ENCODE measurements at places on chromosomes 1 and 21.
A peak's percentile ranks its signal among the peaks of the same experiment; 100 is the strongest.

DNA sequence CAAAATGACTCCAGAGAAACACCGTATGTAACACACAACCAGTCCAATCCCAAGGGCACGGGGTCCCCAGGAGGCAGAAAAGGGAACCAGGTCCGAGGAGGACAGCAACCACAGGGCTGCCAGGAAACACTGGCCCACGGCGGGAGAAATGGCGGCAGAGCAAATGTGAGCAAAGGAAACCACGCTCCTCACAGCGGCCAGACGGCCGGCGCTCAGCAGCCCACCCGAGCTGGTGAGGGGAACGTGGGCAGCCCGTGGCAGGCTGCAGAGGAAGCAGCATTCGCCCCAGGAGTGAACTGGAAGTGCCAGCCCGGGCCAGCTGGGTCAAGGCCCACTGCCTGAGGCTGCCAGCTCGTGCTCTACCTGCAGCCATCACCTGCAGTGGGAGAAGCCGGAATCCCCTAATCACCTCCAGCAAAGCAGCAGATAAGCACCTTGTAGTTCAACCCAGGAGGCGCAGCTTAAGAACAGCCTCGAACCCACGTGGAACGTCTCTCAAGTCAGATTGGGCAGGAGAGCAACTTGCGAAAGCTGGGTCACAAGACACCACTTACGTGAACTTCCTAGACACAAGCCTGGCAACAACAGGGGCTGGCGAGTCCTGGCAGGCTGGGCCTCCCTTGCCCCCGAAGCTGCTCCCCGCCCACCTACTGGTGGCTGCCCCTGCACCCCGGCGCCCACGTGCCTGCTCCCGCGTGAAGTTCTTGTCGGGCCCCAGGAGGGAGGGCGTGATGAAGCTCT is 6.7 kb downstream of the SLC19A1 start:
- DNase-seq, result peak; percentile 71

GRCh38 chr1:237975903-237976302 is 85.2 kb upstream of the ZP4 start:
- DNase-seq, result no peak

DNA sequence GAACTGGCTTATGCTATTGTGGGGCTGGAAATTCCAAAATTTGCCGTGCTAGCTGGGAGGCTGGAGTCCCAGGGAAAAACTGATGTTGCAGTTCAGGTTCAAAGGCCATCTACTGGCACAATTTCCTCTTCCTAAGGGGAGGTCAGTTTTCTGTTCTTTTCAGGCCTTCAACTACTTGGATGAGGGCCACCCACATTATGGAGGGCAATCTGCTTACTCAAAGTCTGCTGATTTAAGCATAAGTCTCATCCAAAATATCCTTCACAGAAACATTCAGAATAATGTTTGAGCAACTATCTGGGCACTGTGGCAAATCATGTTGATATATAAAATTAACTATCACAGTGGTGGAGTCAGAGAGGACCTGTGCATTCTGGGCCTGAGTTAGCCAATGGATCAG is 21.2 kb upstream of the PTGFR start:
- no peak for DNase-seq

DNA sequence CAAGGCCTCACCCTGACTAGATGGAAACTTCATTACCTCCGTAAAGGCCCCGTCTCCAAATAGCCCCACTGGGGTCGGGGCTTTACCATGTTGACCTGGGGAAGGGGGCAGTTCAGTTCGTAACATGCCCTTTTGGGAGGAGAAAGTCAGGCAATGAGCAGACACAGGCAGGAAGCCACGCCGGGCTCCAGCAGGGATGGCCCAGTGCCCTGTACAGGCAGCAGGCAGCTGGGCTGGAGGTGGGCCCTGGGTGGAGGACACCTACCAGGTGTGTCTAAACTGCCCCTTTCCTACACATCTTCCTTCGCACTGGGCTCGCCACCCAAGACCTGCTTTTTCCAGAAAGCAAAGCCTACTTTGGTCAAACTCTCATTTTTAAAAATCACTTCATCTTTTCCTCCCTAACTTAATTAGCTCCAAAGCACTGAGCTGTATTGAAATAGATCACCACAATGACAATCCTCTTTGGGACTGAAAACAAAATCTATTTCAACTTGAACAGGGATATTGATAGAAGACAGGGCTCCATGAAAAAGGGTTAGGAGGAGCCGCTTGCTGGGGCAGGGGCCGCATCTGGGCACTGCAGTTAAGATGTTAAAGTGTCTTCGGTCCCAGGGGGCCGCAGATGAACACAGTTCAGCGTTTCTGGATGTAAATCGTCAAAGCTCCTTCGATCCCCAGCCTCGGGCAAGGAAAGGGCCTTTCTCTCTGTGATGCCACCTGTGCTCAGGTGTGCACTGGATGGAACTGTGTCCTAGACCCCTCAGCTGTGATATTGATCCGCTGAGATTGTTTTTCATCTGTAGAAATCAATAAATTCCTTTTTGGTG is 104.6 kb downstream of the PDE9A start:
- DNase-seq, result no peak

GRCh38 chr21:41634211-41634694 is 126.3 kb upstream of the TMPRSS2 start:
- no peak for DNase-seq

- DNase-seq, result no peak
Observed at GRCh38 chr1:92030656-92031107, 897 bp downstream of the EPHX4 start.

GRCh38 chr1:23422241-23422877 is 2.2 kb downstream of the TCEA3 start:
- DNase-seq, result peak; percentile 91

DNA sequence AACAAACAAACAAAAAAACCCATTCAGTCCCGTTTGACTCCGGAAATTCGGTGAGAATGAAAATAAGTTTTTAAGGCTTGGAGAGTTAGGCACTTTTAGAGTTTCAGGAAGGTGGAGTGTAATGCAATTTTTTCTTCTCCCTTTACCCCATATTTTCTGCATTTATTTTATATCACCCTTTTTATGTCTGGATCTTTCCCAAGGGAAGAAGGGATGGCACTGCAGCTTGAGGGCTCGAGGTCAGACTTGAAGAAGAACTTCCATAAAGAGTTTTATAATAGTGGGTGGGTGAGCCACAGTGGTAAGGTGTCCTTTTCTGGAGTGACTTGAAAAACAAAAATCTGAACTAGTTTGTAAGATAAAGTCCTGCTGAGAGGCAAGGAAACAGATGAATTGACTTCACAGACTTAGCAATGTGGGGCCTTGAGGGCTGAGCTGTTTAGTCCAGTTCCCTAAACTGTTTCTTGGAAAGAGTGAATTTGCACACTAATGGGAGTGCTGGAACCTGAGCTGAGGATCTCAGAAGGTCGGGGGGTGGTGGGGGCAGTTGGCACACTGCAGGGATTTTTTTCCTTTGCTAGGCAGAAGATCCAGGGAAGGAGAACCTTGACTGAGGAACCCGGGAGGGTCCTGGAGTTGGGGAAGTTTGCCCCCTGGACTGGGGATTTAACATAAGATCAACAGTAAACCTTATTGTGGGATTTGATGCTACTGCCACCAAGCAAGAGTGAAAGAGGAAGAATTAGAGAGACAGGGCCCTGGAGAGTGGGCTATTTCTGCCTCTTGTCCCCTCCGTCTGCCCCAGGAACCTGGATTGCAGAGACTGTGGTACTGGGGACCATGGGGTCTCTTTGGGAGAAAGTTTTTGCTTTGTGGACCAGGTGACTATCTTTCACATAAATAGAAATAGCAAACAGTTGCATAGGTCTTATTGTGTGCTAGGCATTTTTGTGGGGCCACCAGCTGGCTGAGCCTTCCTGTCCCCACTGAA is 1.8 kb upstream of the MEX3A start:
- DNase-seq, result no peak

GRCh38 chr1:11059968-11060830 is at the start of gene SRM:
Gene SRM, minus strand, starts transcription at chr1:11060018. Its CDS starts 75 bp downstream, at chr1:11059943.
- DNase-seq, result peak; percentile 96

GRCh38 chr1:22643381-22643780 is at the start of gene C1QC:
Gene C1QC, plus strand, starts transcription at chr1:22643633. Its CDS starts 391 bp downstream, at chr1:22644024.
- DNase-seq, result no peak

DNA sequence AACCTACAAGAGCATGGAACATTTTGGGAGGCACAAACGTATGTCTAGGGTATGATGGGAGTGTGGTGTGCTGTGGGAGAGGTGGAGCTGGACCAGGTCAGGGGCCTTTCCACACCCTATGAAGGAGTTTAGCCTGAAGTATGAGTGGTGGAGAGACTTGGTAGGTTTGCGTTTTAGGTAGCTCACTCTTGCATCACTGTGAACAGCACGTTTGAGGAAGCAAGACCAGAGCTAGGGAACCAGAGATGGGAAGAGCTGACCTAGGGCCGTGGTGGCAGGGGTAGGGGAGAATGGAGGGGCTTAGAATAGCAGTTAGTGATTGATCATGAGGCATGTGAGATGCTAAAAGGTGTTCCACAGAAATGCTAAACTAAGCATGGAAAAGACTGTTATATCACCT is 25.1 kb upstream of the ZFP69B start:
- DNase-seq, result no peak

GRCh38 chr1:112393631-112393974 is 2.4 kb upstream of the CTTNBP2NL start:
- DNase-seq, result peak; percentile 56

GRCh38 chr1:209585672-209586071 is 2.2 kb downstream of the CAMK1G start:
- peak; percentile 62 for DNase-seq

- DNase-seq, result no peak
Observed at GRCh38 chr1:156097499-156098178, 15.4 kb upstream of the MEX3A start.

DNA sequence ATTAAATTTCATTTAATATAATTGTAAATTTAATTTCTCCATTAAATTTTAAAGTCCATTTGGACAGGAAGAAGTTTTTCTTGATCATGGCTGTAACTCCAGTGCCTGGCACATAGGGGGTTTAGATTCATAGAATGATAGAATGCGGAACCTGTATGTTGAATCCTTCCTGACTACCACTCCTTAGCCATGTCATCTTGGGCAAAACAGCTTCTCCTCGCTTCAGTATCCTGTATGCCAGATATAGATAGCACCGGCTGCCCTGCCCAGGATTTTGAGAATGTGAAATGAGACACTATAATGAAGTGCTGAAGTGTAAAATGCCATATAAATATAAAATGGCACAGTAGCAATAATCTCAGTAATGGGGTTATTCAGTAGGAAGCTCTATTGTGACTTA is 6.4 kb downstream of the DYRK1A start:
- no peak for DNase-seq

- DNase-seq, result no peak
Observed at GRCh38 chr1:60234776-60235175, 161.2 kb upstream of the C1orf87 start.

DNA sequence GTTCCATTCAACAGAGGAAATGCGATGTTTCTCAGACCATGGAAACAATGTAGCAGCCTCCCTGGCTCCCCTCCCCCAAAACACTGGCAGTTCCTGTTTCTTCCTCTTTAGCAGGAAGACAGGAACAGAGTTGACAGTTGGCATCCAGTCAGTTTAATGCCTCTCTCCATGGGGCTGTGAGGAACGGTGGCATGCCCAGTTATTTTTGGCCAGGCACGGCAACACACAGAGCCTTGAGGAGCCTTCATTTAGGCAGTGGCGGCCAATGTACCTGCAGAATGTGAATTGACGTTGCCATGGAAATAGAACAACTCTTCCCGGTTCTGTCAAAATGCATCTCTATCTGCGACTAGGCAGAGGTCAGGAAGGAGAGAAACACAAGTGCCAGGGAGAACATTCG is 330.6 kb downstream of the DSCAM start:
- peak; percentile 73 for DNase-seq

- DNase-seq, result peak; percentile 98
Observed at GRCh38 chr1:200409761-200410565, at the start of gene ZNF281. Gene ZNF281, minus strand, starts transcription at chr1:200410036. Its CDS starts 331 bp downstream, at chr1:200409705.

Measured in aorta (tissue), 5 donors.